ENCODE measurements at places on chromosomes 4 and X. TPM values are rescaled to one million over a fixed set of nuclear protein-coding genes. Genes with fewer than 3 reads are reported as not detected.

Gene OPN1MW3
- not detected for total RNA-seq

Gene RIPPLY1
- not detected for total RNA-seq

Gene COX7B
- 205 TPM for total RNA-seq

DNA sequence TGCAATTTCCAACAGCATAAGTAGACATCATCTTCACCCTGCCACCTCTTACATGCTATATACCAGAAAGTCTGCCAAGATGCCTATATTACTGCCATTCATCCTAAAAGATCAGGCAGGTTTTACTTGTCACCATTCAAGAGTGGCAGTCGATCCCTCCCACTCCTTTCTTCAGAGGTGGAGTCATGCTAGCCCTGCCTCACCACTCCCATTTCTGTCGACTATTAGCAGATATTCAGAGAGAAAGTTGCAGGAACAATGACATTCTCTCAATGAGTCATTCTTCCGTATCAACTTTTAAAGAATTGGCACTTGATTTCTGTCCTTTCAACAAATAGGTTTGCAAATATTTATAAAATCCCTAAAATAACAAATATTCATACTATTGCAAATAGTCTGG lies 1060.1 kb downstream of the ADGRL3 start:
- DNase-seq, result no peak

- no peak for DNase-seq
Observed at GRCh38 chr4:23768541-23768940, 121.3 kb downstream of the PPARGC1A start.

GRCh38 chr4:54423066-54423465 lies 194.0 kb downstream of the PDGFRA start:
- DNase-seq, result peak; percentile 43

DNA sequence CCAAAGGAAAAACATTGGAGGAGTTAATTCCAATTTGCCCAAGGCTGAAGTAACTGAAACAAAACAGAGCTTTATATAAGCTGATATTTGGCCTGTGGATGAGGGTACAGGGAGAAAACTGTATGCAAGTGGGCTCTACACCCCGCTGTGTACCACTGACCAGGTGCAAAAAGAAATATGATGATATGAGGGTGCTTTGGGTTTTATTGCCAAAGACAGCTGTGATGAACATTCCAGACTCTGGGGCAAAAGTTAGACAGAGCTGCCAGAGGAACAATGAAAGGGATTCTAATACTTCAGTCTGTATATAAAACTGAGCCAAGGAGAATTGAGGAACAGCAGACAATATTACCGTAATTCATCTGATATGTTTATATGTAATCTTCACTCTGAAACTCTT lies 117.4 kb downstream of the MID1 start:
- DNase-seq, result peak; percentile 47

DNA sequence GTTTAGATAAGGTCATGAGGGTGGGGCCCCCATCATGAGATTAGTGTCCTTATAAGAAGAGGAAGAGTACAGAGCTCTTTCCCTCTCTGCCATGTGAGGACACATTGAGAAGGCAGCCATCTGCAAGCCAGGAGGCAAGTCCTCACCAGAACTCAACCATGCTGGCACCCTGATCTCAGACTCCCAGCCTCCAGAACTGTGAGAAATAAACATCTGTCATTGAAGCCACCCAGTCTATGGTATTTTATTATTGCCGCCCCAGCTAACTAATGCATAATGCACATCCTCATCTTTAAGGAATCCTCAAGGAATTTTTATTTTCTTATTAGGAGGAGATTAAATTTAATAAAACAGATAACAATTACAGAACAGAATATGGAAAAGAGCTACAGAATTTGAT lies 16.7 kb upstream of the EXOSC9 start:
- no peak for DNase-seq

DNA sequence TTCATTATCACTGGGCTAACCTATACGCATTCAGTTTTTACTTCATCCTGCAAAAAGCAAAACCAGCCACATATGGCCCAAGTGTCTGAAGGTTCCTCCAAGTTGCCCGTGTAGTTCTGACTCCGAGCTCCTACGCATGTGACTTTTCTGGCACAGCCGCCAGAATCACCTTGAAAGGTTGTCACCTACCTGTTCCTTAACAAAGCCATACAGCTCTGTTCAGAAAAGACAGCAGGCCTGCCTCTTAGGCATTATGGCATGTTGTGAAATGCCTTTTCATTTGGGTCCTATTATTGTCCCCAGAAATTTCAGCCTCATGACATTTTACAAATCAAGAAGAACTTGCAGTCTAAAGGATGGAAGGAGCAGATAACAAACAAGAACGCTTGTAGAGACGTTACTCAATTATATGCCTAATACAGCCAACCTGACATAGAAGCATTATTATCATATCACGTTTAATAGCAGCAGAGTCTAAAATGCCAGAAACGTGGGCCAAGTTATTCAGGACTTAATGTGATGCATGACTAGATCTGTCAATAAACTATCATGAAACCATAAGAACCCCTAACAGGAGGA lies 118.5 kb downstream of the RBM47 start:
- no peak for DNase-seq

- DNase-seq, result no peak
Observed at GRCh38 chr4:189917161-189917891, 23.3 kb upstream of the FRG1 start.
